NCI-H146 (cell line): ENCODE measurements at places on chromosomes 6 and 20.
A peak's percentile ranks its signal among the peaks of the same experiment; 100 is the strongest.

- DNase-seq: no peak
Measured at GRCh38 chr6:44556046-44556445, 168.5 kb downstream of the CDC5L start.

DNA sequence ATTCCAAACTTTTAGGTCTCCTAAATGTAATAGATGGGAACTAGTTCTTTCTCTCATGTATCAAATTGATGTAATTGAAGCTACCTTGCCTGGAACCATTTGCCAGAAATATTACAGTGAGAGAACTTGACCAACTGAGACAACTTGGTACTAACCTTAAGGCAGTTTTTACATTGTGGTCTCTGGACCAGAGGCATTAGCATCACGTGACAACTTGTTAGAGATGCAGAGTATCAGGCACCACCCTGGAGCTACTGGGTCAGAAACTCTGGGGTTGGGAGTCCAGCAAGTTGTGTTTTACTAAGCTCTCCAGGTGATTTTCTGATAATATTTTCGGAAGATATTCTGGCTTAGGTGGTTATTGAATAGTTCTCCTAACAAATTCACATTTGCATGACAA lies 982.1 kb upstream of the SLC35B3 start:
- DNase-seq: no peak

- no peak for DNase-seq
Measured at GRCh38 chr6:121901432-121901831, 466.0 kb downstream of the GJA1 start.

DNA sequence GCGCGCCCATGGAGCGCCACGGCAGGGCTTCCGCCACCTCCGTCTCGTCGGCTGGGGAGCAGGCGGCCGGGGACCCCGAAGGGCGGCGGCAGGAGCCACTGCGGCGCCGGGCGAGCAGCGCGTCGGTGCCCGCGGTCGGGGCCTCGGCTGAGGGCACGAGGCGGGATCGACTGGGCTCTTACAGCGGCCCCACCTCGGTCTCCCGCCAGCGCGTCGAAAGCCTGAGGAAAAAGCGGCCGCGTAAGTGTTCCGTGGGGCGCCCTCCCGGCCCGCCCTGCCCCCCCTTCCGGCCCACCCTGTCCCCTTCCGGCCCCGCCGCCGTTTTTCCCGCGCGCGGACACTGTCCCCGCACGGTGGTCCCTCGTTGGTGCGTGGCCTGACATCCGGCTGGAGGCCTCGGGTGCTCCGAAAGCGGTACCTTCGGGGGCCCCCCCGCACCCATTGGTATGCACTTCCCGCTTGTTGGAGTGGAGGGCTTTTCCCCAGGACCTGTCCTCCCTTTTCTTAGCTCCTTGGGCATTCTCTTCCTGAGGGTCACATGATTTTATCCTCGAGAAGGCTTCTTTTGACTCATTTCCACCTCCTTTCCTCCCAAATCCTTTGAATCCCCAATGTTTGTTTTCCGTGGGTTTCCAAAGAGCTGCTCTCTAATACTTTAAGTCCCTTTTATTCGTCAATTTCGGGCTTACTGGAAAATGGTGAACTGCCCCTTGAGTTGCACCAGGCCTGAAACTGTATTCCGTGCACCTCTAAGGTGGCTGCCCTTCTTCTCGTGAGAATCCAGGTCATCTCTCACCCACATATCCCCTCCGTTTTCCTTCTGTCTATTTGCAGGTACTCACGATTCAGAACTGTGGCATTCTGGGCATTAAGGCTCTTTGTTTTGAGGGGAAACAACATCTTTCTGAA lies 556 bp downstream of the PANK2 start:
- peak; percentile 45 for DNase-seq

DNA sequence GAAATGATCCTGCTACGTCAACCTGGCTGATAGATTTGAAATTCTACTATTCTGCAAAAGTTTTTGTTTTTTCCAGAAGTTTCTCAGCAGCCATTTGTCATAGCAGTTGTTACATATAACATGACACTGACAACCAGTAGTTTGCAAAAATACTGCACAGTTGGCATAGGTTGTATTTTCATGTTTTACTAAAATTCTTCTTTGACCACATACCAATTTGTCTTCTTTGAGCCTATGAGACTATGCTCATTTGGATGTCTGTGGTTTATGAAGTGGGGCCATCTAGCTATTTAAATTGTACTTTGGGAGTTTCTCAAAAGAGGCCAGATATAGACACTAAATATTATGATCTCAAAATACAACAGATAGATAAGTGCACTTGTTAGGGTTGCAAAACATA lies 104.9 kb upstream of the PREP start:
- no peak for DNase-seq

- DNase-seq: no peak
Measured at GRCh38 chr6:137852811-137853210, 14.2 kb upstream of the TNFAIP3 start.

GRCh38 chr6:53143710-53144109 lies 4.9 kb downstream of the GCM1 start:
- DNase-seq: no peak

GRCh38 chr6:21593927-21594415 lies 420 bp downstream of the SOX4 start:
- peak; percentile 77 for DNase-seq

- no peak for DNase-seq
Measured at GRCh38 chr6:54366667-54367327, 58.6 kb downstream of the TINAG start.

DNA sequence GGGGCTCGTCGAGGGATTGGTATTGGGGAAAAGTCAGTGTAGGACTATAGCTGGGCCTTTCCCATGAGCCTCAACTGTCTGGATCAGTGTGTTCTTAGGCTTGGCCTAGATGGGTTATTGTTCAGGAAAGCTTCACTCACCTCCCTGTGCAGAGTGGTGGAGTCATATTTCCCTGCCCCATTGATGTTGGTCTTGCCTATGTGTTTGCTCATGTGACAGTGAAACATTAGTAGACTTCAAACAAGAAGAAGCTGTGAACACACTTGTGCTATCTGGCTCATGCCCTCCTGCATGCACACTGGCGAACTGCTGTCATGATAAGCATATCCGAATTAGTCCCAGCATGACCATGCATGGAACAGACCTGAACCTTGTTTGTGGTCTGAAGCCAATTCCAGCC lies 171.1 kb downstream of the DHX35 start:
- no peak for DNase-seq

DNA sequence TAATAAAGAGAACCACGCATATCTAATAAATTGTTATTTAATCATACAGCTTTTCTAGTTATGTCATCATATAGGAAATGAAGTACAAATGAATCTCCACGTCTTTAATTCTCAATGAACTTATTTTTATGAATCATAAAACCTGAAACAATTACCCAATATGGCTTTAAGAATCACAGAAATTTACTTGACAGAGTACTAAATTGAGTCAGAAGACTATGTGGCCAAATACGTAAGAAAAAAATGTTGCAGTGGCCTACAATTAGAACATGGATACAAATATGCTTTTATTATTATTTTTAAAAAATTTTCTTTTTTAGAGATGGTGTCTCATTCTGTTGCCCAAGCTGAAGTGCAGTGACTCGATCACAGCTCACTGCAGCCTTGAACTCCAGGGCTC lies 584.7 kb upstream of the SLC35B3 start:
- no peak for DNase-seq
